ENCODE measurements at places on chromosomes 3 and 15.

- H3K36me3 ChIP-seq, result no peaks in the 10 kb centered on the region
- no peaks in the 10 kb centered on the region for H3K27me3 ChIP-seq
- H3K4me1 ChIP-seq, result peaks cover 18% of the 10 kb centered on the region
- H3K4me3 ChIP-seq, result no peak overlapping the region
- peak; percentile 7 for DNase-seq
Observed at GRCh38 chr3:25855266-25855784, 65.4 kb downstream of the OXSM start.

DNA sequence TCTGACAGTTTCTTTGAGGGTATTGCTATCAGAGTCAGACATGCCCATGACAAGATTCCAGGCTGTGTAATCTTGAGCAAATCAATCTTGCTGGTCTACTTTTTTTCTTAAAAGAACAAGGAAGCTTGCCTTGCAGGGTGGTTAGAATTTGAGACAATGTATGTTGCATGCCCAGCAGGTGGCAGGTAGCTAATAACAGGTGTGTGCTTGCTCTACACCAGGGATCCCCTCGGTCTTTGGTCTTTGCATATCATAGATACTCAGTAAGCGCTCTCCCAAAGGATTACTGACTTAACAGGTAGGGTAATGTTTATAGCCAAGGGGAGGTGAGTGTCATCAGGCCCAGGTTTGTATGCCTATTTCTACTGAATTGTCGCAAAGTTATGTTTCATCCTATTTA is 37.3 kb downstream of the CACNA1D start:
- H3K27me3 ChIP-seq, result peaks cover 7% of the 10 kb centered on the region
- no peak for DNase-seq
- H3K4me3 ChIP-seq, result no peak overlapping the region
- H3K36me3 ChIP-seq, result no peaks in the 10 kb centered on the region
- H3K4me1 ChIP-seq, result no peaks in the 10 kb centered on the region

GRCh38 chr3:129305592-129306091 is 27.0 kb downstream of the HMCES start:
- H3K36me3 ChIP-seq, result no peaks in the 10 kb centered on the region
- H3K27me3 ChIP-seq, result no peaks in the 10 kb centered on the region
- H3K4me1 ChIP-seq, result peaks cover 11% of the 10 kb centered on the region
- peak overlapping the region; percentile 26 for H3K27ac ChIP-seq
- peak; percentile 83 for DNase-seq

DNA sequence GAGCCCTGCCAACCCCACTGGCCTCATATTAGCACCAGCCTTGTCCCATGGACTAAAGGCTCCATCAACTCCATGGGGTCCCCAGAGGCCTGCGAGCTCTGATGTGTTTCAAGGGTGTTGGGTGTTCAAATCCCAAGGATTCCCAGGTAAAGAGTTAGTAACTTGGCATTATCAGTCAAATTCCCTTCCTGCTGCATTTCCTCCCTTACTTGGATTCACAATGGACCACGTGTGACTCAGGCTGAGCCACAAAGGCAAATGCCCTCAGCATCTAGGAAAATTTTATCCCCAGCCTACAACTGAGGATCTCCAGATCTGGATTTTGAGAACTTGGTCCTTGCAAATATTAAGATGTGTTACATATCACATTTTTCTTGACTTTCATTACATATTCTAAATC is 58.8 kb downstream of the GADL1 start:
- no peak overlapping the region for H3K27ac ChIP-seq
- H3K27me3 ChIP-seq, result no peaks in the 10 kb centered on the region
- no peak overlapping the region for H3K4me3 ChIP-seq
- H3K4me1 ChIP-seq, result peaks cover 3% of the 10 kb centered on the region
- H3K36me3 ChIP-seq, result no peaks in the 10 kb centered on the region
